ENCODE measurements at places on chromosomes 3 and 15.

- DNase-seq = no peak
Measured at GRCh38 chr3:112847692-112848091, 1.0 kb upstream of the CD200R1L start.

DNA sequence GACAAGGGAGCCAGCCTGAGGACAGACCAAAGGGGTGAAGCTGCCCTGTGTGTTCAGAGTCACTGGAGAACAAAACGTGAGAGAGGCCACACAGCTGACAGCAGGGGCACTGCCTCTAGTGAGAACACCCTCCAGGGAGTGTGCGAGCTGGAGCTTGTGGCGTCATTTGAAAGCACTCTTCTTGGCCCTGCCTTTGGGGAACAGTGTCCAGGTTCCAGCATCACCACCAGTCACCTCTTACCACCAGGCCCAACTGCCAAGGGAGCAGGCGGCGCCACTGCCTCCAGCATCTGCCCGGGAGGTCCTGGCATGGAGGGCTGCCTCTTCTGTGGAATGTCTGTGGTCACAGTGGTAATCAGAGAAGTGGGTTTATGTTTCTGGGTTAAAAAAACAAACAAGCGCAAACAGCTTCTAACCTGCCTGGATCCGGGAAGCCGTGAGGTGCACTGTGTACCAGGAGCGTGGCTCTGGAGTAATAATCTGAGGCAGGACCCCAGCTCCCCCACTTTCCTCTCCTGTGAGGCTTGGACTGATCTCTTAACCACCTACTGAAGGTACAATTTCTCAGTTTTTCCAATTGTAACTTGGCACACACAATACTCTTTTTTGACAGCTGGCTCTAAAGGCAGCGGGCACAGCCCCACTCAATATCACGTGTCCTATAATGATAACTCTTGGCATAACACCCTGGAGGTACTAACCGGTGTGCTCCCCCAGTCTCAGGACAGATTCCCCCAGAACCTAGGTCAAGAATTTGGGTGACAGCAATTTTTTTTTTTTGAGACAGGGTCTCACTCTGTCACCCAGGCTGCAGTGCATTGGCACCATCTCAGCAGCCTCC is 32.2 kb upstream of the CDCP1 start:
- no peak for DNase-seq

DNA sequence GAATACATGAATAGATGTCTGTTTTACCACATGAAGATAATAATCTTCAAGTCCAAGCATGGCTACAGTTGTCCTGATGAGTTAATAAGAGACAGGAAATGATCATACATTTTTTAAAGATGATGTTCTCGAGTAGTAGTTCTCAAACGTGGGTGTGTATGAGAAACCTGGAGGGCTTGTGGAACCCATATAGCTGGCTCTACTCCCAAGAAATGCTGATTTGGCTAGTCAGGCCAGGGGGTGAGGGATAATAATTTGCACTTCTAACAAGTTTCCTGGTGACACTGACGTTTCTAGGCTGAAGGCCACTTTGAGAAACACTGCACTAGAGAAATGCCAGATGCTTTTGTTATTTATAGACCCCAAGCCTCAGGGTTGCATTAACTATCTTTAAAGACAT is 37.0 kb downstream of the ROPN1B start:
- DNase-seq = no peak

DNA sequence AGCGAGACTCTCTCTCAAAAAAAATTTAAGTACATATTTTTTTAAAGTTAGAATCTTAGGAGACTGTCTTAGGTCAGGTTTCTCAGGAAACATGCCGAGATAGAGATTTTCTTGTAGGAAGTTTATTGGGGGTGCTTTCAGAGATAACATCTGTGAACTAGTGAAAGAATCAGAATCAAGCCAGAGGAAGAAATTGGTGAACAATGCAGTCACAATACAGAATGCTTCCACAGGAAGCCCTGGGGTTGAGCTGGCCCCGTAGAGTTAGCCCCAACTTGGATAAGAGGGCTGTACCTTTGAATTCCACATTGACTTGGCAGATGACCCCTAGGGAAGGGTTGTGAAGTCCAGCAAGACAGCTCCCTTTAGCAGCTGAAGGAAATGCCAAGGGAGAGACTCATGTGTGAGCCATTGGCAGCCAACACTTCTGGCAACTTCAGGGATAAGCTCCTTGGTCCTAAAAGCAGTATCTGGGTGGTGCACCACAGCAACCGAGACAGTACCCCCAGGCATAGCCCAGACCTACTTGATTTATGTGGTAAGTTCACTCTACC is 7.1 kb upstream of the PLCB2 start:
- no peak for DNase-seq

GRCh38 chr15:41331833-41332193 is 578 bp downstream of the OIP5 start:
- peak; percentile 4 for DNase-seq

- peak; percentile 24 for DNase-seq
Measured at GRCh38 chr3:190566043-190566933, 52.4 kb downstream of the IL1RAP start.

Measured in stimulated activated CD4-positive, alpha-beta T cell treated with anti-CD3 and anti-CD28 coated beads, Interleukin-15, amount 100 ng/mL, for 1 hour (primary cell).